ENCODE measurements at places on chromosomes 1 and 21.

GRCh38 chr1:64513545-64513944 is 43.6 kb downstream of the CACHD1 start:
- DNase-seq: no peak

- DNase-seq: peak; percentile 26
Measured at GRCh38 chr1:202192770-202193613, 607 bp upstream of the LGR6 start.

- DNase-seq: no peak
Measured at GRCh38 chr1:162704673-162705424, 72.6 kb downstream of the DDR2 start.

DNA sequence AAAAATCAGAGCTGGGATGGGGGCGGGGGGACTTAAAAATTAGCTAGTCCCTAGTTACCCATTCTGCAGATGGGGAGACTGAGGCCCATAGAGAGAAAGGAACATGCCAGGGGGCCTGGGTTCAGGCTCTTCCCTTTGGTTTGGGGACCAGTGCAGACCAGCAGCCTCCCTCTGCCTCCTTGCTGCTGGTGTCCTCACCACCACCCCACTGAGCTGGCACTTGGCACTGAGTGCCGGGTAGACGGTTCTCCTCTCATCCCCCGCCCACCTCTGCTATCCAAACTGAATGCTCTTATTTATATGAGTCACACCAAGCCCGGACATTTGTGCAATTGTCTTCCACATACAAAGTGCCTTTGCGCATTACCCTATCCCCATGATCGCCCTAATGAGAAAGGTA is 39.2 kb downstream of the CAMK2N1 start:
- peak; percentile 28 for DNase-seq

DNA sequence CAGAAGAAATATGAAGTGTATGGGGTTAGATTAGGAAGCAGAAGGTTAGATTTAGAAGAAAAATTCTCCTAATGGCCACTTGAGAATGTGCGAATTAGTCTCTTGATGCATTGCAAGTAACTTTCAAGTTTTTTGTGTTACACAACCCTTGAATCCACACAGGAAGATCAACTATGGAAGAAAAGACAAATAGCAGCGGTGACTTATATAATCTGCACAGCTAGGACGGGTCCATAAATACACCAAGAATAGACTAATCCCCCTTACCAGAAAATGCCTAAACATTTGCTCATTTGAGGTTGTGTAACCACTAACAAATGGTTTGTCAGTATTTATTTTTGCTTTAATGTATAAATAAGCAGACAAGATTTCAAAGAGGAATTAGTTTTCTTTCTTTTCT is 182.6 kb downstream of the TGFB2 start:
- DNase-seq: no peak

- peak; percentile 50 for DNase-seq
Measured at GRCh38 chr1:10152709-10153284, 57.6 kb upstream of the KIF1B start.
